ENCODE measurements at places on chromosomes 1 and 21. TPM values are rescaled to one million over a fixed set of nuclear protein-coding genes. Genes with fewer than 3 reads are reported as not detected.

DNA sequence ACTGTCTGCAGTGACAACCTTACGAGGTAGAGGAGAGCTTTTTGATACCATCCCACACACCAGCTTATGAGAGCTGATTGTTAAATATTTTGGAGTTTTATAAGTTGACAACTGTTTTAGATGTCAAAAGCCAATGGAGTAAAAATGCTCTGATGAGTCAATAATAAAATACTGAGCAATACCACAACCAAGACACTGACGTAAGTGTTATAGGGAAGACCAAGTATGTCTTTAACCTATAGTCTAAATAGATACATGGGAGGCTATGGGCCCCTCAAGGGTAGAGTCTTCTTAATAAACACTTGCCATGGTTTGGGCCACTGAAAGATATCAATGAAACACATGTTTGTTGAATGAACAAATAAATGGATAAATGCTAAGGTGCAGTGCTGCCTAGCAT, 49.2 kb downstream of the DUSP10 start:
- DNase-seq: no peak

GRCh38 chr1:119902775-119903442, 6.6 kb upstream of the ADAM30 start:
- DNase-seq: no peak

The ANXA9 gene
- 0.79 TPM for total RNA-seq

- DNase-seq: no peak
Measured at GRCh38 chr1:5304702-5305101, 650.3 kb downstream of the AJAP1 start.

- no peak for DNase-seq
Measured at GRCh38 chr21:20646431-20647165, 351.6 kb upstream of the NCAM2 start.

- DNase-seq: no peak
Measured at GRCh38 chr1:241271427-241271826, 85.6 kb downstream of the RGS7 start.

DNA sequence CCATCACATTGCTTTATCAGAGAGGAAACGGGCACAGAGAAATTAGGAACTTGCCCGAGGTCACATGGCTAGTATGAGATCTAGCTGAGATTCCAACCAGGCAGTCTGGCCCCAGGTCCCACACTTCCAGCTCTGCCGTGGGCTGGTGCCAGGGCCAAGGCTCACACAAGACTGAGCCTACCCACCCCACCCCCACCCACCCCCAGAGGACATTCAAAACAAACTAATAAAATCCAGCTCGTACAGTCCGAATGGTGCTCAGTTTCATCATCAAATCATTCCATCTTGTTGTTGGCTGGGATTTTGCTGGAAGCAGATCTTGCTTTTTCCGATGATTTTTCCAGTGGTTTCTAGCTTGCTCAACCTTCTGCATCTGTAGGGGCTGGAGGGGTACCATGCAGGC, 27.9 kb downstream of the MATN1 start:
- no peak for DNase-seq

GRCh38 chr1:85065550-85065949, 17.2 kb upstream of the MCOLN3 start:
- no peak for DNase-seq

The GOLT1A gene
- total RNA-seq: not detected

The TIAM1 gene
- total RNA-seq: 18.8 TPM

The CBS gene
- 13.5 TPM for total RNA-seq

GRCh38 chr1:163161841-163162240, 40.9 kb downstream of the RGS5 start:
- no peak for DNase-seq

The RPTN gene
- not detected for total RNA-seq

DNA sequence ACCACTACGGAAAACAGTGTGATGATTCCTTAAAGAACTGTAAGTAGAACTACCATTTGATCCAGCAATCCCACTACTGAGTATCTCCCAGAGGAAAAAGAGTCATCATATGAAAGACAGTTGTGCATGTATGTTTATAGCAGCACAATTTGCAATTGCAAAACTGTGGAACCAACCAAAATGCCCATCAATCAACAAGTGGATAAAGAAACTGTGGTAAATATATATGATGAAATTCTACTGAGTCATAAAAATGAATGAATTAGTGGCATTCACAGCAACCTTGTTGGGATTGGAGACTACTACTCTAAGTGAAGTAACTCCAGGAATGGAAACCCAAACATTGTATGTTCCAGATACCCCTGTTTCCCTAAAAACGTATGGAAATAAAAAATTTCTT, 337.0 kb upstream of the PTBP2 start:
- DNase-seq: no peak

DNA sequence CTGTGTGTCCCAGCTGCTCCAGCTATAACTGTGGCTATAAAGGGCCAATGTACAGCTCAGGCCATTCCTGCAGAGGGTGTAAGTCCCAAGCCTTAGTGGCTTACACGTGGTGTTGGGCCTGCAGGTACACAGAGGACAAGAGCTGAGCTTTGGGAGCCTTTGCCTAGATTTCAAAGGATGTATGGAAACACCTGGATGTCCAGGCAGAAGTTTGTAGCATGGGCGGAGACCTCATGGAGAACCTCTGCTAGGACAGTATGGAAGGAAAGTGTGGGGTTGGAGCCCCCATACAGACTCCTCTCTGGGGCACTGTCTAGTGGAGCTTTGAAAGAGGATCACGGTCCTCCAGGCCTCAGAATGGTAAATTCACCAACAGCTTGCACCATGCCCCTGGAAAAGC, 113.9 kb downstream of the RGS21 start:
- no peak for DNase-seq

DNA sequence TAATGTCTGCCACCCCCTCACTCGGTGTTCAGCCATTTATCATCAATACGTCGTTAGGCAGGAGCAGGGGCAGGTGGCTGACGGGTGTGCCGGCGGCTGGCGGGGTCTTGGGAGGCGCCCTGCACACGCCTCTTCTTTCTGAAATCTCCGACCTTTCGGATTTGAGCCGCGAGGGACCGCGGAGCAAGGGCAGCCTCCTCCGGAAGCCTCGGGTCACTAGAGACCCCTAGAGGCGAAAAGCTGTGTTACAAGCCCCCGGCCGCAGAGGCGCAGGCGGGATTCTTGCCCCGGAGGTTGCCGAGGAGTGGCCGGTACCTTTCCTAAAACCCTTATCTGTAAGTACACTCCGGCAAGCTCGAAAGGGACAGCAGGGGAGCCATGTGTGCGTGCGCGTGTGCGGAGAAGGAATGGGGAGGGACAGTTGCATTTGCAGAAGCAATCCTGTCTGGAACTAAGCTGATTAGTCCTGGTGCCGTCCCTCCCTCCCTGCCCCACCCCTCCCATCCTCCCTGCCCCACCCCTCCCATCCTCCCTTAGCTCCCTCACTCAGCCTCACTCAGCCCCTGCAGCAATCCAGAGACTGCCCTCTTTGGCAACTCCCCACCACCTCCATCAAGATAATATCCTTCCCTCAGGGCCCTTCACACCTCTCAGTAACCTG, 11.0 kb downstream of the BRINP2 start:
- DNase-seq: no peak

The PRAMEF33 gene
- total RNA-seq: not detected

The RBM11 gene
- total RNA-seq: 1.2 TPM

DNA sequence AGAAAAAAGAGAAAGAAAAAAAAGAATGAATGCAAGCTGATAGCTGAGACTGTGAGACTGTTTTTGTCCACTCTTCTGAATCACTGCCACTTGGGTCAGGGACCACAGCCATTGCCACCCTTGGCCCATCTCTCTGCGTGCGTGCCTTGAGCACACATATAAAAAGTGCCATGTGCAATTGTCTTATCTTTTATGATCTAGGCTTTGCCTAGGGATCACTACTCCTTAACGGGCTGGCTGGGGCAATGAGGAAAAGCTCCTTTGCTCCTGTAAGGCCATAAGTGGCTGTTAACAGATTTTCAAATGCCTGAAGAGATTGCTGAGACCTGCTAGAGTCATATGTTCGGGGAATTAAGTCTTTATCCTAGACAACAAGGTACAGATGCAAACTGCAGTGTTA, 8.2 kb downstream of the SPATA46 start:
- no peak for DNase-seq

GRCh38 chr1:178142806-178143205, 48.9 kb downstream of the RASAL2 start:
- DNase-seq: no peak

GRCh38 chr1:35726450-35727433, 8.1 kb upstream of the C1orf216 start:
- no peak for DNase-seq

DNA sequence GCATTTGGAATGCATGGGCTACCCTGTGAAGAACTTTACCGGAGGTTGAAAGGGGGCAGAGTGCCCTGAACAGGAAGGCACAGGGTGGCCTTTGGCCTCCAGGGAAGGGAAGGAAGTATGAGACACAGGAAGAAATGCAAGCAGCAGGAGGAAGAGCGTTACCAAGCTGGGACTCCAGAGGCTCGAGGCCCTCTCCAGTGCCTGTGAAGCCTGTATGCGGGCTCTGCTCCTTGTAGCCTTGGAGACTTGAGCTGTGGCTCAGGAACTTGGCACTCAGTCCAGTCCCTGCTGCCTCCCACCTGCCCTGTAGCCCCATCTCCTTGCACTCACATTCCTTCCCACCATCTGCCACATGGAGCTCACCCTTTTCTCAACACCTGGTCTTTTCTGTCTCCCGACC, 33.5 kb upstream of the RNF19B start:
- DNase-seq: no peak

DNA sequence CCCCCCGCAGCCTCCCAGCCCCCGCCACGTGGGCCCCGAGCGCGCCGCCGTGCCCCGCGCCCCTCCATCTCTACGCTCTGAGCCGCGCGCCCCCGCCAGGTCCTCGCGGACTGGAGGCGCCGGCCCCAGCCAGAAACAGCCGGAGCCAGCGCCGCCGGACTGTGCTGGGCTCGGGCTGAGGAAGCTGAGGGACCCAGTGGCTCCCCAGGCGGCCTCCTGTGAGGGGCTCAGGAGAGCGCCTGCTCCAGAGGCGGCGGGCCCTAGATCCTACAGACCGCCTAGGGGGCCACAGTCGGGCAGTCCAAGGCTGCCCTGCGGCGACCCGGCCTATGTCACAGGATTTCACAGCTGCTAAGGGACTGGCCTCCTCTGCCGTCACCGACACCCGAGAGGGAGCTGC, 82.1 kb downstream of the NENF start:
- no peak for DNase-seq

The TCHH gene
- total RNA-seq: 0.19 TPM

The INSRR gene
- 0.09 TPM for total RNA-seq

DNA sequence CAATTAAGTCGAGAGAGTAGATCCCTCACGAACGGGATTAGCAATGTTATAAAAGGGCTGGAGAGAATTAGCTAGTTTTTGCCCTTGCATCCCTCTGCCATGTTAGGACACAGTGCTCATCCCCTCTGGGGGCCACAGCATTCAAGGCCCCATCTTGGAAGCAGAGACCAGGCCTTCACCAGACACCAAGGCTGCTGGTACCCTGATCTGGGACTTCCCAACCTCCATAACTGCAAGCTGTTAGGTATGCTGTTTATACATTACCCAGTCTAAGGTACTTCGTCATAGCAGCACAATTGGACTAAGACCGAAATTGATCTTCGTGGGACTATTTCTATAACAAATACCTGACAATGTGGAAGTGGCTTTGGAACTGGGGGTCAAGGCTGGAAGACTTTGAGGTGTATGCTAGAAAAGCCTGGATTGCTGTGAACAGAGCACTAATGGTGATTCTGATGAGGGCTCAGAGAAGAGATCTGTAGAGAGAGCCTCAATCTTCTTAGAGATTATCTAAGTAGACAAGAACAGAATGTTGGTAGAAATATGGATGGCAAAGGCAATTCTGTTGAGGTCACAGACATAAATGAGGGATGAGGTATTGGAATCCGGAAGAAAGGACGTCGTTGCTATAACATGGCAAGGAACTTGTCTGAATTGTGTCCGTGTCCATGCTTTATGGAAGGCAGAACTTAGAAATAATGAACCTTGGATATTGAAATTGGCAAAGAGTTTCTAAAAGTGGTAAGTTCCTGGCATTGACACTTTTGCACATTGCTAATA, 83.8 kb upstream of the KIF26B start:
- DNase-seq: no peak

- no peak for DNase-seq
Measured at GRCh38 chr21:45613396-45613795, 30.1 kb upstream of the PCBP3 start.

DNA sequence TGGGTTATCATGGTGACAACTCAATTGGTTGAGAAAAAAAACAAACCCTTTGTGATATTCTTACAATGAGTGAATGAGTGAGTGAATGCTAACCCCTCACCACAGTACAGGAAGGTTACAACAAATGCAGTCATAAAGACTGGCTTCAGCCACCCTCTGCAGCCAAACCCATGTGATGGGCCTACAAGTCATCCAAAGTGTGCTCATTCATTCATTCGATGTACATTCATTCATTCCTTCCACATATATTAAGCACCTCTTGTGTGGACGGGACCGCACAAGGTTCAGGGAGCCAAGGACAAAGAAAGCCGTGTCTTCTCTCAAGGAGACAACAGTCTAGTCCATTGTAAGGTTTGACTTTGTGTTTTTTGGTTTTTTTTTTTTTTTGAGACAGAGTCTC, 49.4 kb downstream of the WDR4 start:
- DNase-seq: no peak

DNA sequence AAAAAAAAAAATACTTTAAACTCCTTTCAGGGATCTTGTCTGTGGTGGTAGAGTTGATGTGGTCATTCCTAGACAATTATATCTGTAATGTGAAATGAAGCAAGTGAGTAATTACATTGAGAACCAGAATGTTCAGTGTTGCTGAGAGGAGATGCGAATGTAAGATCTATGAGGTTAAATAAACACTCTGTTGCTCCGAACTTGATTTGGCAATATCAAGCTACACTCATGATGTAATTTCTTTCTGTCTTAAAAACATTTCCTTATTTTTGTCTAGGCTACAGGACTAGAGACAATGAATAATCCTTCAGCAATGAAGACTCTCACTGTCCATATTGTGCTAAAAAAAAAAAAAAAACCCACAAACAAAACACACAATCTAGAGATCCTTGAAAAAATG, 63.1 kb upstream of the IGSF5 start:
- DNase-seq: no peak

The TSSK3 gene
- not detected for total RNA-seq

The NBPF14 gene
- 26.4 TPM for total RNA-seq

- no peak for DNase-seq
Measured at GRCh38 chr21:32472890-32473765, 60.6 kb downstream of the EVA1C start.

The AMY1A gene
- not detected for total RNA-seq

The CFAP74 gene
- not detected for total RNA-seq

- DNase-seq: no peak
Measured at GRCh38 chr1:192538407-192539296, 36.9 kb upstream of the RGS1 start.

DNA sequence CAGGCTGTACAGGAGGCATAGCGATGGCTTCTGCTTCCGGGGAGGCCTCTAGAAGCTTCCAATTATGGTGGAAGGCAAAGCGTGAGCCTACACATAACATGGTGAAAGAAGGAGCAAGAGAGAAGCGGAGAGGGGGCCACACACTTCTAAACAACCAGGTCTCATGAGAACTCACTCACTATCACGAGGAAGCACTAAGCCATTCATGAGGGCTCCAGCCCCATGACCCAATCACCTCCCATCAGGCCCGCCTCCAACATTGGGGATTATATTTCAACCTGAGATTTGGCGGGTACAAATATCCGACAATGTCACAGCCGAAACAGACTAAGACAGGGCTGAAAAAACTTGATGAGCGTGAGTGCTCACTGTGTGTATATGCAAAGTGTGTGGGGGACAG, 89.3 kb upstream of the CNIH3 start:
- no peak for DNase-seq

All from omental fat pad (tissue), 4 donors.